Naive thymus-derived CD4-positive, alpha-beta T cell (primary cell): ENCODE measurements at places on chromosomes 3 and 15. TPM values are rescaled to one million over a fixed set of nuclear protein-coding genes. Genes with fewer than 3 reads are reported as not detected.

Gene GCNT3
- total RNA-seq: not detected

Gene CLRN1
- not detected for total RNA-seq

Gene AADACL2
- total RNA-seq: not detected

Gene BCL2A1
- total RNA-seq: 29.9 TPM

Gene FGF12
- not detected for total RNA-seq

Gene EPHB3
- 0.07 and 0.25 TPM in 2 replicates for total RNA-seq

Gene MYRIP
- not detected for total RNA-seq

Gene GOLGA6L7
- total RNA-seq: not detected

Gene SGO1
- 0.44 TPM for total RNA-seq

Gene NR2F2
- not detected for total RNA-seq

Gene FANCD2OS
- not detected in 2 replicates for total RNA-seq

Gene CHSY1
- total RNA-seq: 8.9 TPM

Gene ACTR8
- total RNA-seq: 41.5 TPM

Gene FBXW12
- total RNA-seq: not detected in 2 replicates

Gene QTRT2
- total RNA-seq: 29.9 TPM

Gene PEX5L
- not detected for total RNA-seq

Gene C3orf49
- not detected for total RNA-seq

Gene POLR2M
- total RNA-seq: 56.8 and 67.0 TPM in 2 replicates

Gene SLC9C1
- not detected for total RNA-seq

Gene LSAMP
- total RNA-seq: not detected in 2 replicates

Gene SCG5
- total RNA-seq: 0.37 TPM

Gene USP8
- 57.1 and 58.2 TPM in 2 replicates for total RNA-seq

Gene PARP15
- total RNA-seq: 44.8 and 46.7 TPM in 2 replicates

Gene SH2D7
- total RNA-seq: 0.10 TPM in 1 of 2 replicates, not detected in the other

Gene ACTRT3
- not detected for total RNA-seq

Gene KBTBD13
- not detected for total RNA-seq

Gene CYP8B1
- not detected for total RNA-seq

Gene KIF23
- total RNA-seq: 0.30 TPM

Gene CLDN16
- total RNA-seq: not detected

Gene VPS33B
- 20.4 TPM for total RNA-seq

Gene CADPS
- total RNA-seq: not detected

Gene CHCHD4
- 8.4 TPM for total RNA-seq

Gene LRRC31
- total RNA-seq: not detected

Gene ATP13A3
- 46.5 TPM for total RNA-seq

Gene SCN11A
- 0.30 TPM for total RNA-seq

Gene DCLK3
- total RNA-seq: not detected

Gene MB21D2
- 20.4 and 21.5 TPM in 2 replicates for total RNA-seq

Gene MYZAP
- not detected in 2 replicates for total RNA-seq

Gene GUCA1C
- not detected for total RNA-seq

Gene TMC3
- total RNA-seq: not detected

Gene NRROS
- 14.2 TPM for total RNA-seq
